ENCODE measurements at places on chromosomes 13 and 19.
A peak's percentile ranks its signal among the peaks of the same experiment; 100 is the strongest.

DNA sequence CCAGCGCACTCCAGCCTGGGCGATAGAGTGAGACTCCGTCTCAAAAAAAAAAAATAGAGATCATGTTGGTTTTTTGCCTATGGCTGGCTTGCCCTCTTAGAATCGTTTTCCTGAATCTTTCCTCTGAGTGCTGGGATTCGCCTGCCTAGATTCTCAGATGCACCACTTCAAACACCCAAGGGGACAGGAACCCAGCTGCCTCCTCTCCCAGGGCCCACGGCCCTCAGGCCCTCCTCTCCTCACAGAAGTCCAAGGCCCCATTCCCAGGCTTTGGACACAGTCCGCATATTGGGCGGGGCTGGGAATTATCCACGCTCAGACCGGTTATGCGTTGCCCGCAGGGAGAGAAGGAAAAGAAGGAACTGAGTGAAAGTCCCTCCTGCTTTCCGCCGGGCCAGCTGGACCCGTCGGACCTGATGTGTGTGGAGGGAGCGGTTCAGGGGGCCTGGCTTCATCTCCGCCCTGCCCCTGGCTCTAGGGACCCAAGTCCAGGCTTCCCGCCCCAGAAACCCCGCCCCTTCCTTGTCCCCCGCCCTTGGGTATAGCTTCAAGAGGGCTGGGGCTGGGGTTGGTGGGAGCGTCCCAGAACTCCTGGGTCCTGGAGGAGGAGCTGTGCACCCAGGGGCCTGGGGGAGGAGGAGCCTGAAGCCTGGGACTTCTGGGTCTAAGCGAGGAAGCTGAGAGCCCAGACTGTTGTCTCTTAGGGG, 5.8 kb downstream of the PPFIA3 start:
- DNase-seq = no peak

DNA sequence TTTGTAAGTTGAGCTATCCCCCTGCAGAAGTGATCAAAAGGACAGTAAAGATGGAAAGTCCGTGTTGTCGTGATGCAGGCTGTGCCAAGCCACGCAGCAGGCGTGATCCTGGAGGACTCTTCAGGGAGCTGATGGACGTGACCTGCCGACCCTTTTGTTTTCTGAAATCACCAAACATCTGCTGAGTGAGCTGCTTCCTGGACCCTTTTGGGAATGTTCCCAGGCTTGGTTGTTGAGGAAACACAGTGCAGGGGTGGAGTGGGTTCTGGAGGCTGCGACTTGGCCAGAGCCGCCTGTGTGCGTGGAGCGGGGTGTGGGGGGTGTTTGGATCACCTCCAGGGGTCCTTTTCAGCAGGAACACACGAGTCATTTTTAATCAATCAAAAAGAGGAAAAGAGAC, 15.4 kb upstream of the CPAMD8 start:
- DNase-seq = no peak

GRCh38 chr19:14654786-14655560, 19.7 kb downstream of the ADGRE3 start:
- DNase-seq = no peak

DNA sequence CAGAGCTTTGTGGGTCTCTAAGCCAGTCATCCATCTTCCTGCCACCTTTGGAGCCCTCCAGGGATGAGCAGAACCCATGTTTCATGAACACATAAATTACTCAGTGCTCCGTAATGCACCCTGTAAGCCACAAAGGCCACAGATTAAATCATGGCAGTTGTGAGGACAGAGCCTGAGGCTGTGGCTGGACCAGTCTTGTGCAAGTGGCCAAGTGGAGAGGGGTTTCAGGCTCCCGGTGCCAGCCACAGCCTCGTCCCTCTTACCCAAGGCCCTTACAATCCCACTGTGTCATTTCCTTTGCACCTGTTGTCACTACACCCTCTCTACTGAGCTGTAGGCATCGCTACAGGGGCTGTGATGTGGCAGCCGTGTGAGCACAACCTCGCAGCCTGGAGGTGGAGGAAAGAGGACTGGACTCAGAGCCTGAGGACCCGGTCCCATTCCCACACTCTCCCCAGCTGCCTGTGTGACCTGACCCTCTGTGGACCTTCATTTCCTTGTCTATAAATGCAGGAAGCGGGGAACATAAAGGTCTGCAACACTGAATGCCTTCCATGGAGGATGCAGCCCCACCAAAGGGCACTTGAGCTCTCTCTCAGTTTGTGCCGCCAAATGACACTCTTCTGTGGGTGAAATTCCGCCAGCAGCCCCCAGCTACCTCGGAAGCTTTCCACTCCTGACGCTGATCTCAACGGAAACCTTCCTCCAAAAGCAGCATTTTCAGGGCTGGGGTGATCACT, 792.0 kb downstream of the UQCRFS1 start:
- DNase-seq = no peak

DNA sequence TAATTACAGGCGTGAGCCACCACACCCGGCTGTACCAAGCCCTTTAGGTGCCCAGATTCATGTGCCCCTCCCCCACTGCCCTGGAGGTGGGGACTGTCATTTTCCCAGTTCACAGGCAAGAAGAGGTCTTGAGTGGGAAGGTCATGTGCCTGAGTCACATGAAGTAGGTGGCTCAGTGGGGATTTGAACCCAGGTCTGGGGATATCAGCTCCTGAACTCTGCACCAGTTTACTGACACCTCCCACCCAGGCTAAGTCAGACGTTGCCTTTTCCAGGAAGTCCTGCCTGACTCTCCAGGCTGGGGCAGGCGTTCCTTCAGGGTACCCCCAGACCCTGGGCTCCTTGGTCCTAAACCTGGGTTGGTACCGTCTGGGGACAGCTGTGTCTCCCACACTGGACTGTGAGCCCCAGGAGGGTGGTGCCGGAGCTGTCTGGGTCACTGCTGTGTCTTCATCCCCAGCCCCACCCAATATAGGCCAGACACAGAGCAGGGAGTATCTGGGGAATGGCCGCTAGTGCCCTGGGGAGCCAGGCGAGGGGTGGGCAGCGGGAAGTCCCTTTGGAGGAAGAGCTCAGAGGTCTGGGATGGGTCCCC, 8.6 kb downstream of the VASP start:
- DNase-seq = no peak

DNA sequence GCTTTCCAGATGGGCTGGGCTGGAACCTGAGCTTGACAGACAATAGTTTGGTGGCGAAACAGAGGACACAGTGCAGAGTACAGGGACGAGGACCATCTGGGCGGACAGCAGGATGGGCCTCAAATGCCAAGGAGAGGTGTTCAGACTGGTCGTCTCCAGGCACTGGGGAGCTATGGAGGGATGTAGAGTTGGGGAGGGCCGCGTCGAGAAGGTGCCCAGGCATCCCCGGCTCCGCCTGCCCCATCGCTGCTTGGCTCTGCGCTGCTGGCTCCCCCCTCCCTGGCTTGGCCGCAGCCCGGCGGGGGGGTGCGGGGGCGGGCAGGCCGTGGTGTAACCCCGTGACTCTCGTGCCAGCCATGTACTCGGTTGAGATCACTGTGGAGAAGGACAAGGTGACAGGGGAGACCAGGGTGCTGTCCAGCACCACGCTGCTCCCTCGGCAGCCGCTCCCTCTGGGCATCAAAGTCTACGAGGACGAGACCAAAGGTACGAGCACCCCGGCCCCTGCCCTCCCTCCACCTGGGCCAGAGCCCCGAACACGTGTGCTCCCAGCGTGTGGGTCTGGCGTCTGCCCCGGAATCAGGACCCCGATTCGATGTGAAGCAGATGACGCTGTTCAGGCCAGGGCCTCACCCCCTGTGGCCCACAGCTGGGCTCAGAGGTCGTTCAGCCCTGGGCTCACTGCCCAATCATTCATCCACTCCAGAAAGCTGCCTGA, 10.8 kb upstream of the MISP start:
- no peak for DNase-seq

- DNase-seq = peak; percentile 34
These were observed 8.8 kb downstream of the ALOX5AP start for GRCh38 chr13:30744056-30744680.

DNA sequence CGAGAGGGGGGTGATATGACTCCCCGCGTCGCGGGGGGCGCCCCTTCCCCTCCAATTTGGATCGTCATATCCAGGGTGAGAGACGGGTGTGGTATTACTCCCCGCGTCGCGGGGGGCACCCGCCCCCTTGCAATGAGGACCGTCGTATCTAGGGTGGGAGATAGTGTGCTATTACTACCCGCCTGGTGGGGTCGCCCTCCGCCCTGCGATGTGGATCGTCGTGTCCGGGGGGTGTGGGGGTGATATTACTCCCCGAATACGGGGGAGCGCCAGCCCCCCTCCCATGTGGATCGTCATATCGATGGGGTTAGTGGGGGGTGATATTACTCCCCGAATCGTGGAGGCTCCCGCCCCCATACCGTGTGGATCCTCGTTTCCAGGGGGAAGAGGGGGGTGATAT, 29.2 kb upstream of the RGCC start:
- no peak for DNase-seq

DNA sequence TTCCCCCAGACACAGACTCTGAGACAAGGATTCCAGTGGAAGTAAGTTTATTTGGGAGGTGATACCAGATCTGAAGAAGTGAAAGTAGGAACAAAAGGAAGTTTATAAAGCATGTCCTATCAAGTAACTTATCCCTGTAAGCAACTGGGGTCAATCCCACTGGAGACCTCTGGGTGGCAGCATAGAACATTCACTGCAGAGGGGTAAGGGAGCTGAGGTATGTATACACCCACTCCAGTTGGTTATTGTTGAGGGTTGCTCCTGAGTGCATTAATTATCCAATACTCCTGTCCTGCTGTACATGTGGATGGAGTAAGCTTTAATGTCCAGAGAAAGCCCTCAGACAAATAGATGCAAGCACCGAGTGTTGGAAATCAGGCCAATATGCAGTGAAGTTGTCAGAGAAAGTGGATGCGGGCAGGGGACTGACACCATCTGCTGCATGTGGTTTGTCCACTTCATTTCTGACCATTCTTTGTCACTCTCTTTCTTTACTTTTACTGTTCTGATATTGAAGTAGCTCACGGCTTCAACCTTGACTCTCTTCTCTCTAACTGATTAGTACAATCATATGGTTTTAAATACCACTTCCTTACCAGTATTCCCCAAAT, 46.7 kb downstream of the NOTCH3 start:
- peak; percentile 55 for DNase-seq

Data from OCI-LY7 (cell line).